ENCODE measurements at places on chromosomes 5 and 9. TPM values are rescaled to one million over a fixed set of nuclear protein-coding genes. Genes with fewer than 3 reads are reported as not detected.
A peak's percentile ranks its signal among the peaks of the same experiment; 100 is the strongest.

- peaks cover 28% of the 10 kb centered on the region for H3K27me3 ChIP-seq
- H3K4me3 ChIP-seq = no peak overlapping the region
- peaks cover 11% of the 10 kb centered on the region for H3K4me1 ChIP-seq
- peak; percentile 67 for DNase-seq
- H3K27ac ChIP-seq = no peak overlapping the region
Measured at GRCh38 chr9:89919171-89919681, 314.4 kb downstream of the GADD45G start.

- peaks cover 21% of the 10 kb centered on the region for H3K36me3 ChIP-seq
- no peak overlapping the region for H3K27ac ChIP-seq
- no peak for DNase-seq
- H3K4me3 ChIP-seq = no peak overlapping the region
- H3K27me3 ChIP-seq = no peaks in the 10 kb centered on the region
Measured at GRCh38 chr9:15211815-15212495, 95.1 kb downstream of the TTC39B start.

Gene ELOVL7
- 0.34 TPM for total RNA-seq

GRCh38 chr5:139669662-139670368 lies 21.7 kb downstream of the CXXC5 start:
- peak overlapping the region; percentile 77 for H3K4me3 ChIP-seq
- peak; percentile 64 for DNase-seq
- H3K36me3 ChIP-seq = no peaks in the 10 kb centered on the region
- H3K4me1 ChIP-seq = peaks cover 50% of the 10 kb centered on the region

- no peak for DNase-seq
- H3K27me3 ChIP-seq = peaks cover 9% of the 10 kb centered on the region
- H3K4me3 ChIP-seq = no peak overlapping the region
- peaks cover 7% of the 10 kb centered on the region for H3K36me3 ChIP-seq
Measured at GRCh38 chr9:88372103-88372654, 16.1 kb upstream of the SPIN1 start.

- no peak overlapping the region for H3K4me3 ChIP-seq
- no peak for DNase-seq
- H3K4me1 ChIP-seq = peaks cover 43% of the 10 kb centered on the region
- peaks cover 9% of the 10 kb centered on the region for H3K36me3 ChIP-seq
- no peak overlapping the region for H3K27ac ChIP-seq
Measured at GRCh38 chr5:76526950-76527583, 96.1 kb downstream of the F2RL2 start.

- DNase-seq = no peak
- H3K27ac ChIP-seq = no peak overlapping the region
- H3K27me3 ChIP-seq = no peaks in the 10 kb centered on the region
- H3K36me3 ChIP-seq = no peaks in the 10 kb centered on the region
Measured at GRCh38 chr9:117430813-117431212, 16.0 kb upstream of the ASTN2 start.

- H3K4me1 ChIP-seq = no peaks in the 10 kb centered on the region
- peaks cover 8% of the 10 kb centered on the region for H3K27me3 ChIP-seq
- DNase-seq = no peak
- H3K36me3 ChIP-seq = no peaks in the 10 kb centered on the region
Measured at GRCh38 chr5:5598547-5599113, 176.2 kb downstream of the ICE1 start.

Gene PLAC8L1
- total RNA-seq = 0.42 TPM

- no peak overlapping the region for H3K27ac ChIP-seq
- H3K4me1 ChIP-seq = peaks cover 3% of the 10 kb centered on the region
- H3K36me3 ChIP-seq = no peaks in the 10 kb centered on the region
Measured at GRCh38 chr5:1995491-1995890, 112.8 kb upstream of the IRX4 start.

GRCh38 chr9:70746760-70747159 lies 332.3 kb upstream of the KLF9 start:
- no peak for DNase-seq
- no peak overlapping the region for H3K27ac ChIP-seq
- H3K4me3 ChIP-seq = no peak overlapping the region

DNA sequence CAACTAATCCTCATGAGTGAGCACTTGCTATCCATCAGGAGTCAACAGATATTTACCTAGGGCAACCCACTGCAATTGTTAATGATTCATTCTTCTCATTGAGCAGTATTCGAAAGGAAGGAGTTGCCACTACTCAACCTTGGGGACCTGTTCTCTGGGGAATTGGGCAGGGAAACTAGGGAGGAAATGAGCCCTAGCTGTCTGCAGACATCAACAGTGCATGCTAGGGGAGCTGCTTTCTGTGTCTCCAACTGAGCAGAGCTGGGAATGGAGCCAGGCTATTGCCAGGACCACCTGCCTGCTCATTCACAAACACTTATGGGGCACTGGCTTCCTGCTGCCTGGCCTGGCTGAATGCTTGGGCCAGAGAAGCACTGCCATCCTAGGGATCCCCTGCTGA lies 183.4 kb downstream of the TMEM38B start:
- no peak overlapping the region for H3K4me3 ChIP-seq
- H3K4me1 ChIP-seq = peaks cover 28% of the 10 kb centered on the region
- no peak overlapping the region for H3K27ac ChIP-seq

- H3K27ac ChIP-seq = peak overlapping the region; percentile 92
- peaks cover 69% of the 10 kb centered on the region for H3K36me3 ChIP-seq
- H3K4me3 ChIP-seq = peak overlapping the region; percentile 60
- H3K27me3 ChIP-seq = no peaks in the 10 kb centered on the region
- H3K4me1 ChIP-seq = peaks cover 99% of the 10 kb centered on the region
- no peak for DNase-seq
Measured at GRCh38 chr5:132467287-132467984, 23.1 kb downstream of the IRF1 start.

Gene LCN9
- not detected for total RNA-seq

DNA sequence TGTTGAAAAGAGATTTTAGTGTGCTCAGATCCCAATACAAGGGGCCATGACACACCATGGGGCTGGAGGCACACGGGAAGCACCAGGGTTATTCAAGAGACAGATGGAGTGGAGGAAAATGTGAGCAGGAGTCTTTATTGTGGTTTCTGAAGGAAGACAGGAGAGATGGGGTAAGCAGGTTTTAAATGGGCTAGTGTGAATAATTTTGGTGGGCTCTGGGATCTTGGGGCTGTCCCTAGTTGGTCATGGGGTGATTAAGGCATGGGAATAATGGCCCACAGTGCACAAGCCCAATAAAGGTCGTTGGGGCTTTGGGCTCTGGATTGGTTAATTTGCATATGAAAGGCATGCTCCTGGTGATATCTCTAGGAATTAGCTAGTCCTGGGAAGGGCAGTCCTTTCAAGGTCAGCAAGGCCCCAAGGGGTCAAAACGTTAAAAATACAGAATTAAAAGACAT lies 3.6 kb upstream of the SCGB3A2 start:
- no peak for DNase-seq
- no peaks in the 10 kb centered on the region for H3K4me1 ChIP-seq
- peaks cover 4% of the 10 kb centered on the region for H3K27me3 ChIP-seq
- H3K27ac ChIP-seq = no peak overlapping the region
- no peaks in the 10 kb centered on the region for H3K36me3 ChIP-seq
